ENCODE measurements at places on chromosomes 2 and 18.

DNA sequence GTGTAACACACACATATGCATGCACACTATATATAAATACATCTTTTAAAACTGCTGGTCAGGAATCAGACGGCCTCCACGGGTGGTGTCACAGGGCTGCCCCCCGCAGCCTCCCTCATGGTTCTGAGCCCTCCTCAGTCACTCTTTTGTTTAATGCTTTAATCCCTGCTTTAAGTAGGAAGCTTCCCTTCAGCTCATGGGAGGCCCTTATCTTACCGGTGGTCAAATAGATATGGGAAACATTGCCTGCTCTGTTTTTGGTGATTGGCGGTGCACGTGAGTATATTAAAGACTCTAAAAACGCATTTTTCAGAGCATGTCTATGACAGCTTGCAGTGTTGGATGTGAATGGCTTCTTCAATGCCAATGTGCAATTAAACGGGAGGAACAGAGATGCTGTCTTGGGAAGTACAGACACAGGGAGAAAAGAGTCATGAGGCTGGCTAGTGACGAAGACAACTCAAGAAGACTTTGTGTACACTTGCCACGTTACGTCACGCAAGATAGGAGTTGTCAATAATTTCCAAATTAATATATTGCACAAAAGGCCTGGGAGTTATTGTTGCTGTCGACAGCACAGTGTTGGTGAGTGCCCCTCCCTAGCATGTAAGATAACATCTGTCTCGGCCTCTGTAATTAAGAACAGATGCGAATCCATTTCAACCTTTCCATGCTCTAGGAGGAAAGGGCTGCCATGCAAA lies 23.3 kb downstream of the GNLY start:
- no peak for DNase-seq

- DNase-seq: no peak
Measured at GRCh38 chr2:30305235-30305634, 73.9 kb downstream of the LBH start.

- no peak for DNase-seq
Measured at GRCh38 chr18:22822024-22822423, 111.1 kb upstream of the RBBP8 start.

- no peak for DNase-seq
Measured at GRCh38 chr2:235134420-235134819, 182.6 kb downstream of the SH3BP4 start.

DNA sequence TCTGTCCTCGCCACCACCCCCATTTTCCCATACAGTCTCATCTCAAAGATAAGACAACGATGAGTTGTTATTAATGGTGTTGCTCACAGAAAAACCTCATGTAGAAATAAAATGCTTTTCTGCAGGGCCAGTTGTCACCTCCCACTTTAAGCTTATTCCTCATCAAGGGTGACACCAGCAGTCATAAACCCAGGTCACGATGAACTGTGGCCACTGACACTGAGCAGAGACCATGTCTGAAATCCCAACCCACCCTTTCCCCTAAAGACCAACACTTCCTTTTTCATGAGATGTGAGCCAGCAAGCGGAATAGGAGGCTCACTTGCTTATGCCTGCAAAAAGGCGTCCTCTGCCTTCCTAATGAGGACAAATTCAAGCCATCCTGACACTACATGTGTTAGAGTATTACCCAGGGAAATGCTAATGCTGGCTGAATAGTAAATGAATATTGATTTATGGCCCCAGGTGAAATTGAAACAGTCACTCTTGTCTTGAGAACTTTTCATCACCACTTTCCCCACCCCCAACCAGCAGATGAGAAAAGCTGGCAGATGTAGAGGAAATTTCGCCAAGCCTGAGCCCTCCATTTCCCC lies 228.4 kb downstream of the MGAT5 start:
- DNase-seq: no peak

- no peak for DNase-seq
Measured at GRCh38 chr2:167784084-167784425, 463.3 kb downstream of the STK39 start.

DNA sequence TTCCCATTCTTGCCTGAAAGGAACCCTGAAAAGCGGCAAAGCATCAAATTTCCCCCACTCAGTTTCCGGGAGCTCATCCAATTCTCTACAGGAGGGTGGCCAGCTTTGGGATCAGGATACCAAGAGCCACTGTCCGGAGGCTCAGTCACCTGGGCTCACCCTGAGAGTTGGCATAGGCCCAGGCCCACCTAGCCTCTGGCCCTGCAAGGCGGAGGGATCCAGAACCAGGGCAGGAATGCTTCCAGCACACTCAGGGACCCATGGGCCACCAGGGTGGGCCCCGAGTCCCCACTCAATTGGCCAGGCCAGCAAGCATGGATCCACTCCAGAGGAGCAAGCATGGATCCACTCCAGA lies 432.9 kb upstream of the MYT1L start:
- no peak for DNase-seq

- no peak for DNase-seq
Measured at GRCh38 chr2:140696449-140696848, 1434.4 kb downstream of the LRP1B start.

DNA sequence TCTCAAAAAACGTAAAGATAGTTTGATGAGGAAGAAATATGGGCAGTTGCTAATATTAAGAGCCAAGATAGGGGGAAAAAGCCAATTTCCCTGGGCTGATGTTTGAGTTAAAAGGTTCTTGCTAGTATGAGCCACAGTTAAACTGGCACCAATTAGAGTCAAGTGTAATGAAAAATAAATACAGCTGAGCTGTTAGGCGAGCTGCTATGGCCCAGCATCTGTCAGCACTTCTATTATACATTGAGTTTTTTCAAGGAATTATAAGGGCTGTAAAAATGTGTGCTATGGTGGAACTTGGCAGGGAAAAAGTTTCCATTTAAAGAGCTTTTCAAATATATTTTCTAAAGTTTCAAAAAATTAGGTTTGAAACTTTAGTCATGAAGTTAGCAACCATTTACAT lies 279.6 kb downstream of the CYRIA start:
- DNase-seq: no peak

DNA sequence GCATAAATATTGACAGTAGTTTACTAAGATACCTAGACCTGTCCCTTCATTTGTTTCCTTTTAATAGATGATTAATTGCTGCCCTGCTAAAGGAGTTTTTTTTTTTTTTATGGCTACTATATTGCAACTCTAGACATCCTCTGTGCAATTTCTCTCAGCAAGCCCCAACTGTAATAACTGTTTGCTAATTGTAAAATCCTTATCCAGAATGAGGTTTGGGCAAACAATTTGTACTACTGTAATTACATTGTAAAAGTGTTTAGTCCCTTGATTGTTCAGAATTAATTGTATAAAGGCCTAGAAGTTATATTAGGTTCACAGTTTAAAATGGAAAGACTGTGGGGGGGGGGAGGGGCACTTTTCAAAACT lies 3.7 kb upstream of the MEIS1 start:
- DNase-seq: no peak

- no peak for DNase-seq
Measured at GRCh38 chr2:68196120-68196716, 38.5 kb downstream of the PNO1 start.

DNA sequence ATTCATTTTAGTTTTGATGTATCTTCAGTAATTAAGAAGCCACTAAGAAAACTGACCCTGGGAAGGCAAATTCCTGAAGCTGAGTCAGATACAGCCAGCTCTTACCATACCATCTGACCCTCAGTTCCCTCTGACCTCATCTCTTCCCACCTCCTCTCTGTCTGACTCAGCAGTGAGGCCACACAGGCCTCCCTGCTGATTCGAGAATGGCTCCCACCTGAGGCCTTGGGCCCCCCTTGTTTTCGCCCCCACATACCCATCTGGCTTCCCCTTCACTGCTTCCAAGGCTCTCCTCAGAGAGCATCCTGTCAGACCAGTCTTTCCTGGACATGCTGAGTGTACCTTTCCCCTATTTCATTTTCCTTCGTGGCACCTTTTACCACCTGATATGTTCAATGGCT lies 71.0 kb upstream of the CYP1B1 start:
- no peak for DNase-seq

DNA sequence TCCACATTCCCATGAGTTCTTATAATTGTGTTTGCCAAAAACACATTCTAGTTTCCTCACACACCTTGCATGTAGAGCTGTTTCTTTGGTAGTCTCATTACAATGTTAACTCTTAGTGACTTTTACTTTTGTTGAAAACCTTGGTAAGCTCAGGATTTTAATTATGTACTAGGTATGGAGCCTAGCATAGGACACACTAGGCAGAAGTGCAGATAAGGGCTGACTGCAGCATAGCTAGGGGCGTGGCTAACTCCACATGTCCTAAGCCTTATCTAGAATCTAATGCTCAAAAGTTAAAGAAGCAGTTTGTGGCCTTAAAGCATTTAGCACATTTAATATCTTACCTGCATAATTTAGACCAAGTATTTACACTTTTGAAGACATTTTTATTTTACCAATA lies 153.7 kb upstream of the FBXO11 start:
- no peak for DNase-seq

DNA sequence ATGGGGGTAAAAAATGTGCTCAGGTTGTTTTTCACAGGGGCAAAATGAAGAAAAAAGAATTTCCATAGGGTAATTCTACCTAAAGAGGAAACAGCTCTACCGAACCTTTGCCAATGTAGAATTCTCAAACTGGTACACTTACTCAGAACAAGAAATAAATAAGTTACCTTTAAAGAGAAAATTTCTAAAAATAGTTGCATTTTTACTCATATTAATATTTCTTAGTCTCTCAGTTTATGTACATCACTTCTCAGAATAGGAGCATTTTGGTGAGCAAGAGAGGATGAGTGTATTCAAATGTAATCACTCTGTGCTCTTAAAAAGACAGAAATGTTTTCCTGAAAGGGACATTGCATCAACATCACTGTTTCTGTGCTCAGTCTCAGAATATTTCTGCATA lies 574.7 kb upstream of the SLC8A1 start:
- DNase-seq: no peak

GRCh38 chr18:4720518-4720917 lies 265.4 kb upstream of the DLGAP1 start:
- DNase-seq: no peak

DNA sequence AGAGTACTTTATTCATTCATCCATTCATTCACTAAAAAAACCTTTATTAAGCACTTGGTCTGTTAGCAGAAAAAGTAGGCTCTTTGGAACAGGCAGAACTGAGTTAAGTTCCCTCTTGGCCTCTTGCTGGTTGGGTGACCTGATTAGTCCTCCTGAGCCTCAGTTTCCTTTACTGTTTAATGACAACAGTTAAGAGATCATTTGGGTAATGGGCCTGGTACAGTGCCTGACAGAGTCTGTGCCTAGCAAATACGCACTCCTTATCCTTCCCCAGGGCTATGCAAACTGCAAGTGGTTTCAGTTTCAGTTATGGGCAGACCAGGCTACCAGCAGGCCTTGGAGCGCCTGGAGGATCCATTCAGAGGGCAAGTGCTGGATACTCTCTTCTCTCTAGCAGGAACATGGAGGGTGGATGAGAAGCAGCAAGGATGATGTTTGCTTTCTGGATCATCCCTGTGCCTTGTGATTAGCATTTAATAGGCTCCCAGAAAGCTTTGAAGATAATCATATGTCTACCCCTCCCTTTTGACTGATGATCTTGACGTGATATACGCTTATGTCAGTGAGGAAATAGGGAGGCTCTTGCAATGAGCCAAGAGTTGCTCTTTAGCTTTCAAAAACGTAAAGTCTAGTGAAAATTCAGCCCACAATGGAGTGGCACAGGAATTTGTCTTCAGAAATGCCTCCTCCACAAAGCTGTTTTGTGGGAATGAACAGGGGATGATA lies 12.4 kb upstream of the TAF1B start:
- DNase-seq: no peak

DNA sequence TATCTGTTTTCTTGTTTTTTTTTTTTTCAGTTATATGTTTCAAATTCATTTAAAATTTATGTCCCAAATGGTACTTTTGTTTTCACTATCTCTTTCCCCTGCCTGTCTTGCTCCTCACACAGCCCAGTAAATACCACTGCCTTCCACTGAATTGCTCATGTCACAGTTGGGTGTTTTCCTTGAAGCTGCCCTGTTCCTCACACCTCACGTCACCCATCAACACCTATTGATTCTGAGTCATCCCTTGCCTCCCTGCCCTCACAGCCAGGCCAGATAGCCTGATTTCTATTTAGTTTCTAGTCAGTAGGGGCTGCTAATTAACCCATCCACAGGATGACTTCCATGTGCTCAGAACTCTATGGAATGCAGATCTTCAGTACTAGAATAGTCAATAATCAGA lies 25.3 kb downstream of the FSHR start:
- no peak for DNase-seq

GRCh38 chr2:125564471-125564870 lies 1091.5 kb upstream of the GYPC start:
- no peak for DNase-seq

DNA sequence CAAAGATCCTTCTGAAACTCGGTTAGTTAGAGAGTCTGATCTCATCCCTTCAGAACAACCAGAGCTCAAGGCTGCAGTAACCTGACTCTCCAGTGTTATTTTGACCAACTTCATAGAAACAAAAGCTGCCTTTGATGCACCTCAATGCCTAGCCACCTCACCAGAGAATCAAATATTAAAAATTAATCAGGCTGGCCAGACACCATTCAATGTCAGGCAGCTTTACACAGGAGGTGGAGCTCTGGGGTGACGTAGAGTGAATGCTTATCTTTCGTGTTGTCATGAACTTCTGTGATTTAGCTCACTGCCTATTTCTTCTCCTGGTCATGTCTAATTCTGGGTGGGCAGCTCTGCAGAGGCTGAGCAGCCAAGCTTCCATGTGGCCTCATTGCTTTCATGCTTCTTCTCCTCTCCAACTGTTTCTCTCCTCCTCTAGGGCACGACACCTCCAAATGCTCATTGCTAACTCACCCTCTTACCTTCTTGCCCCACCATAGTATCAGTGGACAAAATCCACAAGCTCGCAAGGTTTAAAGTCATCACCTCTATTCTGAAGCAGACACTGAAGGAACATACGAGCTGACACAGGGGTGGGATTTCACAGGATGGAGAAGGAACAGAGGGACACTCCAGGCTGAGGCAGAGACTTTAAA lies 39.4 kb downstream of the AAK1 start:
- DNase-seq: no peak

GRCh38 chr2:36458106-36458505 lies 102.5 kb downstream of the CRIM1 start:
- DNase-seq: no peak

DNA sequence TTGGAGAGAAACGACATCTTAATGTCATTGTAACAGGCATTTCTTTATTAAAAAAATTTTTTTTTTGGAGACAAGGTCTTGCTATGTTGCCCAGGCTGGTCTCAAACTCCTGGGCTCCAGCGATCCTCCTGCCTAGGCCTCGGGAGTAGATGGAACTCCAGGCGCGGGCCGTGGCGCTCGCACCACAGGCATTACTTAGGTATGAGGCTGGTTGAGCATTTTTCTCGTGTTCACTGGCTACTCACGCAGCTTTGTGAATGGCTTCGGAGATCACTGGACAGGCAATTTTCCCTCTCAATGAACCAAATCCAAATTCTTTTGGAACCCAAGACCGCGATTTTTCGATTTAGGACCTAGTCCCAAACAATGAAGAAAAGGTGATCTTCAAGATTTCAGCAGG lies 795 bp upstream of the TCF7L1 start:
- no peak for DNase-seq

All from C1 segment of cervical spinal cord (tissue), 14 donors.